ENCODE measurements at places on chromosomes 6 and 20.

- DNase-seq = no peak
Observed at GRCh38 chr6:159212028-159212427, 42.8 kb downstream of the FNDC1 start.

DNA sequence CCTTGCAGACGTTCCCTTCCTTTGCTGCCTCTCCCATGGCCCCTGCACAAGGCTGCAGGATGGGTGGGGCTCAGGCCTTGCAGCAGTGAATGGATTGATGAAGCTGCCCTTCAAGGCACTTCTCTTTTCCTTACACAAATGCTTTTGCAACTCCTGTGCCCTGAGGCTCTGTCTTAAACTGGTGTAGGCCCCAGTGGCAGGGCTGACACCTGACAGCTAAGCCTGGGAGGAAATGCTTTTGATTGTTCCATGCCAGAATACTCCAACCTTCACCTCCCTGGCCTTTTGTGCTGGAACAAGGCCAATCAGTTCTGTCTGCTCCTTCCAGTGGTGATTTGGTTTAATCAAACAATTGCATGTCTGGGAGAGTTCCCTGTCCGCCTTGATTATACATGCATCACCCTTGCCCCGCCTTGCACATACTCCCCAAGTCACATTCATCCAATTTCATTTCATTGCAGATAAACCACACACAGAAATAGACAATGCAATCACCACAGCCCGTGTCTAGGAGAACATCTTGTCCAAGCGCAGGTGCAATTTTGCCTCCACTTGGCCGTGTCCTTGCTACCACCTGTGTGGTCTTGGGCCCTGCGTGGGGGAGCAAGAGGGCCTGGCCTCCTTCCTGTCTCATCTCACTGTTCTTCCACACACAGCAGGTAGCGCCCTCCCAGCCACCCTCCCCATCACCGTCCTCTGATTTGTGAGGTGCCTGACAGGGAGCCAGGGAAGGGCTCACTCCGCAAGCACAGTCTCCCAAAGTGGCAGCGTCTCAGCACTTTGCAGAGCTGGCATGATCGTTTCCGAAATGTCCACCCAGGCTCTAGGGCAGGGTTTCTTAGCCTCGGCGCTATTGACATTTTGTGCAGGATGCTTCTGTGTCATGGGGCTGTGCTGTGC, 120.4 kb downstream of the CDH26 start:
- no peak for DNase-seq

DNA sequence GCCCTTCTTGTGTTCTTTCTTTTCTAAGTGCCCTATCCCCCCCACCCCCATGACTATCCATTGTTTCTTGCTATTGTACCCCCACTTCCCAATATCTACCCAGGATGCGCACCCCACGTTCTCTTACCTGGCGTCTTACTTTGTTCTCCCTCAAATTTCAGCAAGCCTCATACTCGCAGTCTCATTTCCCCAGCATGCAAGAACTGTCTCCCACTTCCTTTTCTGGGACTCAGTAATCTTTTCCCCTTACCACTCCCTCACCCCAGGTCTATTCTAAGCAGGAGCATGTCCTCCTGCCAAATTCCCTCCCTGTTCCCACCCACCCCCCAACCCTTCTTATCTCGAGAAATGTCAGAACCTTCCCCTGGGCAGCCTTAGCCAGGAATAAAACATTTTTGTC, 1.7 kb upstream of the EHMT2 start:
- DNase-seq = no peak

DNA sequence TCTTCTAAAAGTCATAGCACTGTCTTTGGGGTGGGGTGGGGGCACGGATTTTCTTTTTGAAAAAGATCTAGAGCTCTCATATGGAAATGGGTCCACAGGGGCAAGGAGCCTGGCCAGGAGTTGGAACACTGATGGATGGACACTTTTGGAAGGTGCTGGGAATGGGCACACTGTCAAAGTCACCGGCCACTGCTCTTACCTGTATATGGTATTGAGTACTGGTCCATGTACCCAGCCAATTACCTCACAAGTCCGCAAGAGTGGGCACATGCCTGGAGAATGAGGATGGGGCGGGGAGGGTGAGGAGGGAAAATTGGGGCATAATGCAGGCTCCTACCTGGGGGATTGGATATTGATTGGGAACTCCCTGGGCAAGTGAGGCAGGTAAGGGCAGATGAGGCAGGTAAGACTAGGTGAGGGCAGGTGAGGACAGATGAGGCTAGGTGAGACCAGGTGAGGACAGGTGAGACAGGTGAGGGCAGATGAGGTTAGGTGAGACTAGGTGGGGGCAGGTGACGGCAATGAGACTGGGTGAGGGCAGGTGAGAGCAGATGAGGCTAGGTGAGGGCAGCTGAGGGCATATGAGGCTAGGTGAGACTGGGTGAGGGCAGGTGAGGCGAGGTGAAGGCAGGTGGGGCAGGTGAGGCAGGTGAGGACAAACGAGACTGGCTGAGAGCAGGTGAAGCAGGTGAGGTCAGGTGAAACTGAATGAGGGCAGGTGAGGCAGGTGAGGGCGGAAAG, 167.9 kb downstream of the NRN1 start:
- no peak for DNase-seq

DNA sequence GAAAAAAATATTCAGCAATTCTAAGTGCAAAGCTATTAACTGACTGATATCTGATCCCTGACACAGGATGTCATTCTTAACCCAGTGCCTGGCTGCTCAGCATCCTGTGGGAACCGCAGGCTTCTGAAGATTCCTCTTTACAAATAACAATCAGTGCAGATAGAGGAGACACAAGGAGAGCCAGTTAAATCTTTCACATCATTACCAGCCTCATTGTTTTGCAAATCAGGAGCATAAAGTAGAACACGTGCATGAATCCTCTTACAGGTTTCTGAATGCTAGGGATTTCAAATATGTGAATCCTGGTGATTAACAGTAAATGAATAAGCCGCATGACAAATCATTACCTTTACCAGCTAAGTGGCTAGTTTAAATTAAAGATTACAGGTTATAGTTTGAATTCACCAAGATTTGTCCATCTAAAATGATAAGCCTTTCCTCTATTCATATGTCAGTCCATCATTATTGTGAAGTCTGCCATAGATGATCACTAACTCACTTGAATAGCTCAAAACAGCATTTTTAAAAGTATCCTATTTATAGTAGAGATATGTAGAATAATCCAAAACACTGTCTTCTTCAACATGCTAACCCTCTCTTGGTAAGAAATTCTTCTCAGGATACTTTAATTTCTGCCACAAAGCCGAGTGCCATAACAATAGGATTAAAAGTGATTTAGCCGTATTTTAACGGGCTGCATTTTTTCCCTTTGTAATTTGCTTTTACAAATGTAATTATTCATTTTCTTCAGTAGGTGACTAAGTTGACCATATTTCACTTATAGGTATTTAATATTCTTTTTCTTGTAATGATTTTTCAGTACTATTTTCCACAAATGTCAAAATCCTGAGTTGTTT, 367.3 kb upstream of the EPHA7 start:
- no peak for DNase-seq

GRCh38 chr6:111844921-111845320, 28.3 kb downstream of the FYN start:
- no peak for DNase-seq

- DNase-seq = no peak
Observed at GRCh38 chr20:9262653-9263194, 193.8 kb downstream of the PLCB4 start.

- DNase-seq = no peak
Observed at GRCh38 chr6:20459682-20460081, 58.0 kb downstream of the E2F3 start.

- no peak for DNase-seq
Observed at GRCh38 chr20:40955326-40955725, 73.3 kb upstream of the TOP1 start.

- DNase-seq = no peak
Observed at GRCh38 chr6:21134356-21134755, 459.2 kb upstream of the SOX4 start.

DNA sequence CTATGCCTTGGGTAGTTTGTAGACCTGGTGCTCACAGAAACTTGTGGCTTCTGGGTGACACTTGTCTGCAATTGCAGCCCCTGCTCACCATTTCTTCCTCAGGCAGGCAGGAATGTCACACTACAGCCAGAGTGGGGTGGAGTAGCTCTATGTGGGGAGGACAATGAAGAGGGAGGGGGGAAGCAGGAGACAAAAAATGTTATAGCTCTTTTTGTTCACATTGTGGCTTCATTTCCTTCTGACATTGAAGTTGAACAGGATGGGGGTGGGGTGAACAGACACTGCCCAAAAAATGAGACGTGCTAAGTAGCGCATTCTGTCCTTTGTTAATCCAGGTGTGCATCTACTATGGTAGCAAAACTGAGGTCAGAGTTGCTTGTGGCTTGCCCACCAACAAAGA, at the start of gene THEMIS:
Gene THEMIS (minus strand): TSS at position 124 of the 400 bp plus-strand sequence. CDS start 126 bp downstream, outside the sequence.
- DNase-seq = no peak

DNA sequence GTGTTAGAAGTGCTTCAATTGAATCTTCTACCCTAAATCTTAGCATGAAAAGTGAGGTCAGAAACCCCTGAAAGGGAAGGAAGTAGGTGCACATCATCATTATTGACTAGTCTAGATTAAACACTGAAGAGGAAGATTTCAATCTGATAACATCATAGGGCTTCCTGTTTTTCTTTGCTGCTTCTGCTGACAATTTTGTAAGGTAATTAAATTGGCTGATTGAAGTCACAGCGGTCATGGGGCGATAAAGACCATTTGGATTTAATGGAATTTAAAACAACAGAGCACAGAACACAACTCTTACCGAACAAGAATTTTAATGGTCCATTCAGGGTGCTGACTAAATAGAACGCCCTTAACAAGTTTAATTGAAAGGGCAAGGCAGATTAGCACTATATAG, 11.3 kb downstream of the GRIK2 start:
- DNase-seq = no peak

DNA sequence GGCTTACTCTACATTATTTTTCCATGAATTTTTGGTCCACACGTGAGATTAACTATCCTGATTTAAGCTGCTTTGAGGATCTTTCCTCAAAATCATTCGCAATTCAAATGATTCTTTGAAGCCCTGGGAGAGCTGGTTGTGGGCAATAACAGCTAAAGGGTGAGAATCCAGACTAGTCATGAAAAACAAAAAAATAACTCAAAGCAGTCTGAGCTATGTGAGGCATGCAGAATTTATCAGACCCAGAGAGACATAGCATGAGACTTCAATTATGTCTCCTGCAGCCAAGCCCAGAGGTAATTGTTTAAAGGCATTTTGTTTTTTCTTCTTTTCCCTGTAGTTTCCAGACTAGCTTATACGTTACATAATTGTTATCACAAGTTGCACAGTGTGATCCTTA, 517.3 kb upstream of the PTCHD4 start:
- DNase-seq = no peak

DNA sequence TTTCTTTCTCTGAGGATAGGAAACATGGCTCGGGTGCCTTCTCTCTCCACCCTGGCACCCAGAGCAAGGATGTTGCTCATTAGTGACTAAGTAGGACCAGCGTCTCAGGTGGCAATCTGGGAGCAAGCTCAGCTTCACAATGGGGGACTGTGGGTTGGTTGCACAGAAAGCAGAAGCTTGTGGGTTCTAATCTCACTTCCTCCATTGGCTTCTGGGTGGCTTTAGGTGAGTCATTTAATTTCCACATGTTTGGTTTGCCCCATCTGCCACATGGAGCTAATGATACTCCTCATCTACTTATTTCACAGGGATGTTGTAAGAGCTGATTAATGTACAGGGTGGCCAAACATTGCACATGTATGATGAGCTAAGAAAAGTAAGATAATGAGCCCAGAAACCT, 54.8 kb upstream of the AKIRIN2 start:
- DNase-seq = no peak

DNA sequence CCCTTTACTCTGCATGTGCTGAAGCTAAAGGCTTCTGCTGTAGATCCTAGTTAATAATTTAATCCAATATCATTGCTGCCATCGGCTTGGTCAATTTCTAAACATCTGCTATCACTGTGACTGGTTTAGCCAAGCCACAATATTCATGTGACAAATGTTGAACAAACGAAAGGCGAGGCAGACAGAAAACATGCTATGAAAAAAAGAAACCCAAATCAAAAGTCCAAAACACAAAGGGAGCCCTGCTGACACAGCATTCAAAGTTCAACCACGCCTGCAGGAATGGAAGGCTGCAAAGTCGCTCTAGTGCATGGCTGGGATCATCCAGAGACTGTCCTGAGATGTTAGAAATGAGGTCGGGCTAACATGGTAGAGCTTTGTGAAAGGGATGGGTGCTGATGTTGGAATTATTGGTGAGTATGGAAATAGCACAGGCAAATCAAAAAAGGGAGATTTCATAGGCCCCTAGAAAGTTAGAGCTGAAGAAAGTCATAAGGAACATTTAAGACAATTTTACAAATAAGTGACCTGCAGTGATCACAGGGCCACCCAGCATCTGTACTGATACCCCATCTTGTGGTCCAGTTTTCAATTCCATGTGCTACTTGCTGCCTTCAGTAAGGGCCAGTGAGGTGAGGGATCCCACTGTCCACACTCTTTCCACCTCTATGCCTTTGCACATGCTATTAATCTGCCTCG, 8.8 kb upstream of the NHSL1 start:
- no peak for DNase-seq

DNA sequence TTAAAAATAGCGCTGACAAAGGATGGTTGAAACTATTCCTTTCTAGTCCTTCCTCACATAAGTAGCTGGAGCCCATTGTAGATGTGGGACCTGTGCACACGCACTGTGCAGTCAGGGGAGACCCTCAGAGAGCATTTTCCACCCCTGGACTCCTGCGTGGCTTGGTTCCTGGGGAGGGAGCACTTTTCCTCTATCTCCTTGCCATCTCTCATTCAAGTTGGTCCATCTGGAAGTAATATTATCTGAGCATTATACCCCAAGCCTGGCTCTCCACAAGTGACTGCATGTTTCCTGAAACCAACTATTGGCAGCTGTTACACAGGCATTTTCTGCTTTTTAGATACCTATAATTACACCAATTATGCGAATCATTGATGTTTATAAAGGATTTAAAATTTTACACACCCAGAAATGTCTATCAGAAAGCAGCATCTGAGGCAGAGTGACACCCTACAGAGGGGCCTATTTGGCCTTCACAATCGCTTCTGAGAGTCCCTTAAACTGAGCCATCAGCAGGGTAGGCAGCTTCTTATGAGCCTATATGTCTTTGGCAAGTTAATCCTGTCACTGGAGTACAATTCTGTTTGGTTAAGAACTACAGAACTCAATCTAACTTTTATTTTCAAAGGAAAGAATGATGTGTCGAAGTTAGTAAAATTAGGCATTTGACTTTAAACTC, 18.7 kb downstream of the SOX4 start:
- no peak for DNase-seq
